ENCODE measurements at places on chromosomes 13 and 19.

DNA sequence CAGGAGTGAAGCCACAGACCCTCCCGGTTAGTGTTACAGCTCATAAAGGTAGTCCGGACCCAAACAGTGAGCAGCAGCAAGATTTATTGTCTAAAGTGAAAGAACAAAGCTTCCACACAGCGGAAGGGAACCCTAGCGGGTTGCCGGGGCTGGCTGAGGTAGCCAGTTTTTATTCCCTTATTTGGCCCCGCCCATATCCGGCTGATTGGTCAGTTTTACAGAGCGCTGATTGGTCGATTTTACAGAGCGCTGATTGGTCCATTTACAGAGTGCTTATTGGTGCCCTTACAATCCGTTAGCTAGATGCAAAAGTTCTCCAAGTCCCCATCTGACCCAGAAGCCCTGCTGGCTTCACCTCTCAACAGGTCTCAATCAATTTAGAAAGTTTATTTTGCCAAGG lies 126.0 kb upstream of the RFC3 start:
- no peak for DNase-seq

DNA sequence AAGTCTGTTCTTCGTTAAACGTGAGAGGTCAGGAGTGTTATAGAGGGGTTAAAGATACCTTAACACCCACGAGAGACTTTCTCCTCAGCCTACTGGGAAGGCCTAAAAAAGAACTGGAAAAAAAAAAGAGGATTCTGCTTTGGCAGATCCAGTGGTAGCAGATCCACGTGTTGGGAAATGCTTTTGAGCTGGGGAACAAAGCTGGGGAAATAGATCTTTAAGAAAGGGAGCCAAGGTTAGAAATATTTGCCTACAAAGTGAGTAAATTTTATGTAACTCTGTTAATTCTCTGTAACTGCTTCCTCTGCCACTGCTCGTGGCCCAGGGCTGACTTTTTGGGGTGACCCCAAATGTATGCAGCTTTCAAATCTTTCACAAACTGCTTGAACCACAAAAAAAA lies 11.7 kb downstream of the RFX2 start:
- no peak for DNase-seq

GRCh38 chr13:44649834-44650233 lies 73.7 kb upstream of the TSC22D1 start:
- no peak for DNase-seq

- DNase-seq = no peak
These were observed 480.7 kb downstream of the LMO7 start for GRCh38 chr13:76116751-76117360.

DNA sequence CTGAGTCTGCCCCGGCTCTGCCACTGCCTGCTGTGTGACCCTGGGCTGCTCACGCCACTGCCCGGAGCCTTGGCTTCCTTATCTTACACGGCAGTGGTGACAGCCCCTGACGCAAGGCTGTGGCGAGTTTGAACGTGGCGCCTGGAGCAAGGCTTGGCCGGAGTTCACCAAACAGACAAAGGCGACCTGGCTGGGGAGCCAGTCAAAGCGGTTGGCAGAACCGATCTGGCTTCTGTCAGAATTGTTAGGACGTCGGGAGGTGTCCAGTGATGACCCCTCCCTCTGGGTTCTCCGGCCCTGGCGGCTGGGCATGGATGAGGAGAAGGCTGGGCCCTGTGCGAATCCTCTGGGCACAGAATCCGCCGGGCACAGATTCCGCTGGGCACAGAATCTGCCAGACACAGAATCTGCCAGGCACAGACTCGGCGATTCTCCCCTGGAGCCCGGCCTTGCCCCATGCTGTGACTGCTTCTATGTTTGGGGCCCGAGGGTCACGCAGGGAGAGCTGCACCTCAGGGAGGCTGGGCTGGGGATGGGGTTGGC lies 11.7 kb upstream of the TMEM255B start:
- no peak for DNase-seq

DNA sequence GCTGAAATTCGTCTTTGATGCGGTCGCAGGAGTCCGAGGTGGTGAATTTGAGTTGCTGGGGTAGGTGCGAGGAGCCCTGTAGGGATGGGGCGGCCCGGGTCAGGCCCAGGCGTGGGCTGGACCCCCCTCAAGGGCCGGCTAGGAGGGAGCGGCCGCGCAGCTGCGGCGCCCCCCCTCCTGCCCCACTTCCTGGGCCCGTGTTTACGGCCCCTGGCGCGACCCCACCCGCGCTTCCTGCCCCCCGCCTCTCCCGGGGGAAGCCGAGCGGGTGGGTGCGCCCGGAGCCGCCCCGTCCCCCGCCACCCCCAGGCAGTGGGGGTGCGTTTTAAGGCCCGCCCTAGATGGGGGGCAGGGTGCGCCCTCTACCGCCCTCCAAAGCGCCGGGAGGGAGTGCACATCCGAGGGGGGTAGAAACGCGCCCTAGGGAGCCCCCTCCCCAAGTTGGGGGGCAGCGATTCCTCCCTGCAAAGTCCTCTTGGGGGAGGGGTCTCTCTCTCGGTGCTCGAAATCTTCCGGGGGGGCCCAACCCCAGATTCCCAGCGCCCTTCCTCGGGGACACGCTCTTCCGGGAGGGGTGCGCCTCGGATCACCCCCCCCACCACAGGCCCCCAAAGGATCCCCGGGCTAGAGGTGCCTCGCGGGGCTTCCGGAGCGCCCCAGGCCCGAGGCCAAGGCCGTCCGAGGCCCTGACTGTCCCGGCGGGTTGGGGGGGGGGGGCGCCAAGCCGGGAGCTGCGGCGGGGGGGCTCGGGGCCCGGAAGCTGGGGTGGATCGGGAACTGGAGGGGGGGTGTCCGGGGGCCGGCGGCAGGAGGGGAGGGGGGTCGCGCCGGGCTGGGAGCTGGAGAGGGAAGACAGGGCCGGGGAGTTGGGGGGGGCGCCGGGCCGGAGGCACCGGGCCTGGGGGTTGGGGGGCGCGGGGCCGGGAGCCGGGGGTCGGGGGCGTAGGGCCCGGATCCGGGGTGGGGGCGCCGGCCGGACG lies 823 bp downstream of the TLE5 start:
- DNase-seq = peak; percentile 33

- no peak for DNase-seq
These were observed 4.9 kb downstream of the ZNF878 start for GRCh38 chr19:12047868-12048267.

DNA sequence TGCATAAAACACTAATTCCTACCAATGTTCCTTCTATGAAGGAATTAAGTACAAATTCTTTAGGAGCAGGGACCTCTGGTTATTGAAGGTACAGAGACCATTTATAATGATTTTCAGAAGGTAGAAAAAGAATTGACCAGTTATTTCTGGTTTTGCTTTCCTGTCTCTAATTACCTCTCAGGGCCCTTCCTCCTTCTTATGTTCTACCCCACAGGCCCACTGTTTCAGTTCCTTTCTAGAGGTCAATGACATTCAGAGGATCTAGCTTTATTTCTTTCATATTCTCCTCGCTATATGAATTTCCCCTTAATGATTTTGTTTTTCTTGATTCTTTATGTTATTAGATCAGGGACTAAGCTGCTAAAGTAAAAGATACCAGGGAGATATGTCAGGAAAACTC lies 345.0 kb upstream of the SPRY2 start:
- no peak for DNase-seq

DNA sequence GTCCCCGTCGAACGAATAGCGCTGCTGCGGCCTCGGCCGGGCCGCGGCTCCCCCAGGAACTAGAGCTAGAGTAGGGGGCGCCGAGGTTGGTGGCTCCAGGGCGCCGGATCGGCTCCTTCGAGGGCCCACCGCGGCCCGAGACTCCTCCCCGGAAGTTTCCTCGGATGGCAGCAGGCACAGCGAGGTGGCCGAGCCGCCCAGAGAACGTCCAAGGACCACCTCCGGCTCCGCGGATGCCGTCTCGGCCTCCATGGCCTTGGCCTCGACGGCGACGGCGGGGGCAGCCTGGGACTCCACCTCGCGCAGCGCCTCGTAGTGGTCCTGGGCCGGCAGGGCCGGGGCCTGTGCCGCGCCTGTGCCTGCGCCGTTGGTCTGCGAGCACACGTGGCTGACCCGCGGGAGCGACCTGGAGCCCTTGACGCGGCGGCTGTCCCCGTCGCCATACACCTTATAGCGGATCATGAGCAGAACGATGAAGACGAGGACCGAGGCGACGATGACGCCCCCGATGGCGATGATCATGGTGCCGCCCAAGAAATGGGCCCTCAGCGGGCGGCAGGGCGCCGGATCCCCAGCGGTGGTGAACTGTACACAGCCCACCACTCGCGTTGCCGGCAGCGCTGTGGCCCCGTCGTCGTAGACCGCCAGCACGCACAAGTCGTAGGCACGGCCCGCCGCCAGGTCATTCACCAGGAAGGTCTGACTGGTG lies 11.8 kb downstream of the IFNL1 start:
- no peak for DNase-seq

DNA sequence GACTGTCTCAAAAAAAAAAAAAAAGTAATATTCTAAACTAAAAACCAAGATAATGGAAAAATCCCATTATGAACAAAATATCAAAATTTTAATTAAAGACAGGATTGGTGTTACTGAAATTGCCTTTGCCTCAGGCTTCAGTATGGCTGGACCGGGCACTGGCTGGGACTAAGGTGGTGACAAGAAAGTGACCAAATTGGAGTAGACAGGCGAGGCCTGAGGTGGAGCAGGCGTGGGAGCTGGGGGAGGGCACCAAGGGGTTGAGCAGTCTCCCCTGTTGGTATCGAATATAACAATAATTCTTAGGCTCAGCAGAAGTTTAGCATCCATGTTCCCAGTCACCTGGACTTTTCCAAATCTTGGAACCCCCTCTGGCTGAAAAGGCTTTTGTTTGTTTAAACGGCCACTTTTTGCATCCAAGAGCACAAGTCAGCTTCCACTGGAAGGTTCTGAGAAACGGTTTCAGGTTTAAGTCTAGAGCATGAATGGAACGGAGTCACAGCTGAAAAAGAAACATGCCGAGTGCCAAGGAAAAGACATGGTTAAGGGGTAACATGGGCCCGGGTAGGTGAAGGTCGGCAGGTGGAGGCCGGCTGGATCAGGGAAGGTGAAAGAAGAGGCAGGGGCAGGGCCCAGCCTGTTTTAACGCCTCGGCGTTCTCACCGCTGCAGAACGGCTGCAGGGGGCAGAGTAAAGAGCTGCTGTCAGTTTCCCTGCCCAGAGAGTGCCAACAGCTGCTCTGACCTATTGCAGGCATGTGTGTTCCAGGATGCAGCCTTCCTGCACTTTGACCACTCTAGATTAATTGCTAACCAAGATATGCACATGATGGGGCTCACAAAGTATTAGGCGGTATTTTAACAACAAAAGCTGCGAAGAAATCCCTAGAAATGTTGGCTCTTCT lies 104.4 kb downstream of the TM9SF2 start:
- DNase-seq = peak; percentile 29

GRCh38 chr13:51330791-51331190 lies 8.7 kb upstream of the SERPINE3 start:
- DNase-seq = no peak

- no peak for DNase-seq
These were observed 10.3 kb upstream of the MEDAG start for GRCh38 chr13:30895773-30896172.

GRCh38 chr13:24877531-24877930 lies 113.6 kb downstream of the RNF17 start:
- no peak for DNase-seq

GRCh38 chr13:40651866-40652587 lies 14.4 kb downstream of the FOXO1 start:
- DNase-seq = no peak

- no peak for DNase-seq
These were observed 14.8 kb upstream of the AKAP8L start for GRCh38 chr19:15433519-15434069.

GRCh38 chr13:78197231-78197630 lies 278.6 kb upstream of the EDNRB start:
- no peak for DNase-seq

DNA sequence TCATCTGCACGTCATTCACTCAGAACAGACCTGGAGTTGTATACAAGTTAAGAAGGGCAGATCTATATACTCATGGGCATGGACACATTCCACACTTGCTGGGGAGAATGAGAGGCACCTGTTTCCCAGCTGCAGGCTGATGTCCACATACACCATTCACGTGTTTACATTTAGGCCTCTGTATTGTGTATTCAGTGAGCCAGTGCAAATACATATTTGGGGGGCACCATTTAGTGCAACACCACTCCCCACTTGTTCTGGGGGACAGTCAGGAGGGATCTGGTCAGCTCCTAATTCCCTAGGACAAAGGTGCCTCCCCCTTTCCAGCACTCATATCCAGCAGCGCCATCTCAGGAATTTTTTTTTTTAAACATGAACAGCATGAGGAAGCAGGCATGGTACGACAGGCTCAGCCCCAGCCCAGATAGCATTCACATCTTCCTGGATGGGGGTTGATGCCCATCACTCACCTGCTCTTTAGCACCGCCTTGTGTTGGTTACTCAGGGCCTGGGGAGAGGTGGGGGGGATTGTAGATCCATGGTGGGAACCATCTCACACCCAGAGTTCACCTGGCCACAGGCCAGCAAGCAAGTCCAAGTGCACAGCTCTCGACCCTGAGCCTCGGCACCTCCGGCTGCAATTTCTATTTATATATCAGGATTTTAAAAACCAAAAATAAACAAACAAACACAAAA lies 56.9 kb upstream of the ZNF254 start:
- no peak for DNase-seq

DNA sequence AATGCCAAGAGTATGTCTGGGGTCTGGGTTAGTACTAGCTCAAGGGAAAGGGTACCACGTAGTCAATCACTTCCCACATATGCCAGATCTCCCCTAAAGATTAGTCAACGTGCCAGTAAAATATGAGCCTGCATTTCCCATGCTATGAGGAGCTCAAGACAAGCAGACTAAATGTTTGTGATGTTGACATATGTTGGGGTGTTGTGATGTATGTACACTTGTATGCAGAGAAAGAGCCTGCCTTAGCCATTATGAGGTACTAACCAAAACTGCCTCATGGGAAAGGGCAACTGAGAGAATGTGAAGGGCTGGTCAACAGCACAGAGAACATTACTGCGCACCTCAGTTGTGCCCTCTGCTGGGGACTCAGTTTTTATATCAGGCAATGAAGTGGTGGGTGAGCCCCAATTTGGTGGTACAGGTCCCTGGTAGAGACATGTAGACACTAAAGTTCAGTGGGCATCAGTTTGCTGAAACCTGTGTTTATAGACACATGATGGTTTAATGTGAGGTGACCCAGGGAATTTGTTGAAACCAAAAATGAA lies 287.0 kb downstream of the DCT start:
- peak; percentile 3 for DNase-seq

DNA sequence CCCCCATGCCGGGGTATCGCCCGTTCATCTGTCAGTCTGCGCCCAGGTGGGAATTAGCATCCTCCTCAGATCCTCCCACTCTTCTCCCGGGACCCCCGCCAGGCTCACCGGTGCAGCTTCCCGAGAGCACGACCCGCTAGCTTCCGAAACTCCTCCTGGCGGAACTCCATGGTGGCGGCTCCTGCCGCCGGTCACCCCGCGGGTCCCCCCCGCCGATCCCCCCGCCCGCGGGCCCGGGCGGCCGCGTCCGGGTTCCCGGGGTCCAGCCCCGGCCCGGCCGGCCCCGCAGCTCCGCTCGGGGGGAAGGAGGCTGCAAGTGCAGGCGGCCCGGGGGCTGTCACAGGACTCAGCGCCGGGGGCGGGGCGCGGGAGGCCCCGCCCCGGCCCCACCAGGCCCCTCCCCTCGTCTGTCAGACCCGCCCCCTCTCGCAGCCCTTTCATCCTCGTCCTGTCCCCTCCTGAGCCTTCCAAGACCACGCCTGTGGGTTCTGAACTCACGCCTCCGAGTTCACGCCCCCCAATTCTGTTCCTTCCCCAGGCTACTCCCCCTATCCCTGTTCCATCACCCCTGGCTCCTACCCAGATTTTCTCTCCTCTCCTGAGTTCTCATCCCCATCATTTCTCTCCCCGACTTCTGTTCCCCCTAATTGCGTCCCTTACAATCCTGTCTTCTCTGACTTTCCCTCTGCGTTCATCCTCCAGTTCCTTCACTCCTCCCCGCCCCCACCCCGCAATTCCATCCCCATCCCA lies at the start of gene SLC17A7:
SLC17A7 (minus strand) TSS at position 318 of the 750 bp plus-strand sequence; CDS start at position 170, 148 bp downstream.
- no peak for DNase-seq

GRCh38 chr13:40637643-40638042 lies 28.8 kb downstream of the FOXO1 start:
- DNase-seq = no peak
